Smooth muscle cell of the coronary artery (primary cell): ENCODE measurements at places on chromosomes 3 and 15. TPM values are rescaled to one million over a fixed set of nuclear protein-coding genes. Genes with fewer than 3 reads are reported as not detected.

Gene ARPIN
- total RNA-seq, result 6.2 and 11.1 TPM in 2 replicates

Gene CCR3
- total RNA-seq, result 0.94 TPM in 1 of 2 replicates, not detected in the other

Gene CPA3
- not detected in 2 replicates for total RNA-seq

Gene NDN
- total RNA-seq, result 35.3 and 35.7 TPM in 2 replicates

Gene HCN4
- not detected in 2 replicates for total RNA-seq

Gene LYSMD4
- total RNA-seq, result 5.6 and 7.3 TPM in 2 replicates

Gene SIN3A
- total RNA-seq, result 17.3 and 45.0 TPM in 2 replicates

Gene ACOX2
- 17.2 and 23.4 TPM in 2 replicates for total RNA-seq

Gene GOLGA8K
- 0.23 TPM in 2 replicates for total RNA-seq

Gene GOLGA6L7
- total RNA-seq, result not detected in 2 replicates

Gene IL17RD
- total RNA-seq, result 2.7 and 3.6 TPM in 2 replicates

Gene STRA6
- 26.2 TPM in 1 of 2 replicates, not detected in the other for total RNA-seq

Gene MINAR1
- total RNA-seq, result 0.47 and 0.98 TPM in 2 replicates

Gene ACTC1
- 0.08 and 0.70 TPM in 2 replicates for total RNA-seq

Gene B3GALNT1
- 8.2 and 37.6 TPM in 2 replicates for total RNA-seq

Gene C3orf85
- total RNA-seq, result not detected in 2 replicates

Gene THBS1
- 925 and 3,043 TPM in 2 replicates for total RNA-seq

Gene SPINT1
- 0.23 TPM in 1 of 2 replicates, not detected in the other for total RNA-seq

Gene FGF7
- total RNA-seq, result 5.2 and 734 TPM in 2 replicates

Gene SPRED1
- total RNA-seq, result 38.9 and 105 TPM in 2 replicates
